Neuronal stem cell (in vitro differentiated cells): ENCODE measurements at places on chromosomes 7 and 10.

DNA sequence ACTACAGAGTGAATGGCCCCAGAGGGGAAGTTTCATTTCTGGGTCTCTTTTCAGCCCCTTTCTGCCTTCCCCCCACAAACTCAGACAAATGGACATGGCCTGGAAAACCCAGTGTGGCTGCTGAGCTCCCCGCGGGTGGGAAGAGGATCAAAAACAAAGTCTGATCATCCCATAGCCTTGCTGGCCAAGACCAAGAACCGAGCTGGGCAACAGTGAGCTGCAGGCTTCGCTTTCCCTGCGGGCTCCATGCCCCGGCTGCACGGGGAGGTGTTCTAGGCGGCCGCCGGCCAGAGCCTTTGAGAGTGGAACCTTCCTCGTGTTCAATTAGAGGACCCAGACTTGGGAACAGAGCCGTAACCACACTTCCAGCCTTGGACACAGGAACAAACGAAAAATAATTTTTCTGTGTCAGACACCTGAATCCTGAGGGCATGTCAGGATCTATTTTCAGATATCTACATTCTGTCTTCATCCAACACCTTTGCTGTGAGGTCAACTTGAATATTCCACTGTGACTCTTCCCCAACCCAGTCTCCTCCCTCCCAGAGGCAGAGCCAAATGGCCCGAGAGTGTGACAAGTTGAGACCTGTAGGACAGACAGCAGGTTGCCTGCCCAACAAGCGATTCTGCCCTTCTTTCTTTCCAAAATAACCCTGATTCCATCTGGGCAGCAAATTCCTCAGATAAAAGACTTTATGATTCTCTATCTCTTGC, 26.0 kb downstream of the WDR86 start:
- DNase-seq, result no peak

GRCh38 chr7:100745184-100745583, 11.8 kb downstream of the ZAN start:
- DNase-seq, result no peak

- DNase-seq, result no peak
Observed at GRCh38 chr7:12550956-12551355, 19.6 kb upstream of the SCIN start.

DNA sequence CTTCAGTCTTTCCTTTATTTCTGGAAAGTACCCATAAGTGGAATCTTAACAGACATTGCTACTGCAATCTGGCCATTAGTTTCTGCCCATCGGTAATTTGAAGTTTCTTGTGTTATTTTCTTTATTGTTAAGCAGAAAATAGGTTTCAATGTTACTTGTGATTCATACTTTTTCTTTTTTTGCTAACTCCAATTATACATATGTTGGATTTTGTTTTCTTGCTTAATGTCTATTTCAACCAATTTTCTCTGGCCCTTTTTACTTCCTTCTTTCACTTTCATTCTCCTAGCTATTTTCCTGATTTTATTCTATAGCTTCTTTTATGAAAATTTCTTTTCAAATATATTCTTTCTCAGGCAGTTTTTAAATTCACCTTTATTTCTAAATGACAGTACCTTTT, 457.4 kb downstream of the TCERG1L start:
- no peak for DNase-seq
